Posterior cingulate gyrus (tissue), 11 donors: ENCODE measurements at places on chromosomes 16 and 17.

GRCh38 chr17:20235747-20236146 lies 226.6 kb downstream of the SPECC1 start:
- DNase-seq, result no peak

DNA sequence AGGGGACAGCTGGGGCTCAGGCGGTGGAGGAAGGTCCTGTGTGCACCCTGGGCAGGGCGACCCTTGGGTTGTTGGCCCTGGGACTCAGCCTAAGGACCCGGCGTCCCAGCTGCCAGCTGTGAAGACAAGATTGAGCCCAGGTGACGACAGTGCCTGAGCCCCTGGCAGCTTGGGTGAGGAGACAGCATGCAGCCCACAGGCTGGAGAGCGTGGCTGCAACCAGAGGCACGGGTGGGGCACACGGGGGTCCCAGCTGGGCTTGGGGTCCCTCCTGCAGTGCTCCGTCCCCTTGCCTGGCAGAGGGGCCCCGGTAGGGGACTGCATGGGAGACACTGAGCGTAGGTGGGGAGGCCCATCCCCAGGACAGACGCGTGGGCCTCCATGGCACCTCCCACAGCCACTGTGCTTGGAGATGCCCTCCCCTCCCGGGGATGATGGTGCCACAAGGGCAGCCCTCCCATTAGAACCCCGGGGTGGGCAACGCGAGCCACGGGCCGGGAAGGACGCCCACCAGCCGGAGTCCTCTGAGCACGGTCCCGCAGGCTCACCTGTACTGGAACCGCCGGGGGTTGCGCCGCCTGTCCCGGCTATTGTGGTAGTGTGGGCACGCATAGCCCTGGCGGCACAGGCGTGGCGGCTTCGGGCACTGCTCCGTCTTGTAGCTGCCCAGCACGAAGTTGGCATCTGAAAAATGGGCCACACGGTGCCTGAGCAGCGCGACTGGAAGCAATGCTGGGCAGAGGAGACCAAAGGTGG lies 15.5 kb downstream of the UNKL start:
- DNase-seq, result no peak

- DNase-seq, result no peak
Observed at GRCh38 chr16:68893710-68894705, 50.7 kb downstream of the TANGO6 start.

DNA sequence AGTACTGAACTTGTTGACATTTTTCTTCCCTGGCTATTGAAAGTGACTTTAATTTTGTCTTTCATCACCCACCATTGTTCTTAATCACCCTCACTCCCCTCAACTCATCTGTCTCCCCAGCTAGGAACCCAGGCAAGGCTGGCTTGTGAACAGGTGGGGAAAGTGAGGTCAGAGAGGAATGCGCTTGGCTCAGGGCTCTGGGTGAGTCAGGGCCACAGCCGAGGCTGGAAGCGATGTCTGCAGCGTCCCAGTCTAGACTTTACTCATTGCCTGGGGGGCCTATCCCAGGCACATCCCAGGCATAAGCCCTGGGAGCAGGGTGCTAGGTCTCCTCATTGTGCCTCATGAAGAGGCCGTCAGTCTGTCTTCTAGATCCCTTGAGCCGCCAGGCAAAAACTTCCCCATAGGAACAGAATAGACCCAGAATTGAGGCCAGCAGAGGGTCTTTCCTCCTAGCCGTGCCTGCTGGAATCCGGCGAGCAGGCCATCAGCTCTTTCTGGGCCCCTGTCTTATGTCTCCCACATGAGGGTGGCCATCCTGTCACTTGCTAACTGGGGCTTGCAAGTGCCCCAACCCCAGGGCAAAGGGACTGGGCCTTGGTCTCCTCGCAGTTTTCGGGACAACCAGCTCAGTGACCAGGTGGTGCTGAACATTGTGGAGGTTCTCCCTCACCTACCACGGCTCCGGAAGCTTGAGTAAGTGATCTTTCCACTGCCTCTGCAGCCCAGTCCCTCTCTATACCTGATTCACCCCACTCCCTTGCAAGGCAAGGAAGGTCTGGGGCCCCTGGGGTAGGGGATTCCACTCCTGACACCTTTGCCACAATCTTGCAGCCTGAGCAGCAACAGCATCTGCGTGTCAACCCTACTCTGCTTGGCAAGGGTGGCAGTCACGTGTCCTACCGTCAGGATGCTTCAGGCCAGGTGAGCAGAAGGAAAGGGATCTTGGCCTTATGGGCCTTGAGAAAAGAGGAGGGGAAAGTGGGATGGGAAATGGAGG lies 40.1 kb downstream of the NLRC5 start:
- DNase-seq, result no peak

- no peak for DNase-seq
Observed at GRCh38 chr16:35184356-35184870, 1725.0 kb downstream of the TP53TG3F start.

GRCh38 chr17:50818261-50818660 lies 17.1 kb upstream of the WFIKKN2 start:
- no peak for DNase-seq

GRCh38 chr16:47644661-47645060 lies 183.5 kb downstream of the PHKB start:
- no peak for DNase-seq

DNA sequence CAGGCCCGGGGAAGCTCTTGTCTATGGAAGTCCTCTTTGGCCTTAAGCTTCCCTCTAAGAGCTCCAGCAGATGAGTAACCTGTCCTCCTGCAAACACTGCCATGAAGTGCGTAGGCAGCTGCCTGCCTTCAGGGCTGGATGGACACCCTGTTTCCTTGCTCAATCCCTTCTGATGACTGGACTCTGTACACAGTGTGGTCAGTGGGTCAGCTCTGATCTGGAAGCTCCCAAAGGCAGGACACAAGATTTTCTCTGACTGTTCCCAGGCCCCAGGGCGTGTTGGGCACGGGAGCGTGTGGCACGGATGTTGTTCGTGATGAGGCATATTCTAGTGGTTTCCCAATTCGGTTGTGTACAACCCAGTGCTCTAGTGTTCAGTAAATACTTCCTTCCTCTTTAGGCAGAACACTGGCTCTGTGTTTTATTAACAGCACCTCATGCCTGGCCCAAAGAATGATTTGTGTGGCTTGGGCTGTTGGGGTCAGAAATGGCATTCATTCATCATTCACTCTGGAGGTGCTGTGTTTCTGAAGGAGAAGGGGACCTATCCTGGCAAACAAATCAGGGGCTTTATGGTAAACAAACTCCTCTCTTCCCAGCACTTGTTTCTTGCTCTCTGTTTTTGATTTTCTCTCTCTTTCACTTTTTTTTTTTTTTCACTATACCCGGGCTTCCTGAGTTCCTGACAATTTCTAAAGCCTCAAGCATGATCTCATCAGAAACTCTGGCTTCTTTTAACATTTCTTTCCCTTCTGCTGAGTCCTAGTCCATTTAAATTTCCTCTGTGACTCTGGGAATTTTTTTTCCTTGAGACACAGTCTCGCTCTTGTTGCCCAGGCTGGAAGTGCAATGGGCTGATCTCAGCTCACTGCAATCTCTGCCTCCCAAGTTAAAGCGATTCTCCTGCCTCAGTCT lies 12.0 kb upstream of the RNF157 start:
- DNase-seq, result no peak

GRCh38 chr16:48133455-48134211 lies 22.2 kb downstream of the ABCC12 start:
- no peak for DNase-seq

DNA sequence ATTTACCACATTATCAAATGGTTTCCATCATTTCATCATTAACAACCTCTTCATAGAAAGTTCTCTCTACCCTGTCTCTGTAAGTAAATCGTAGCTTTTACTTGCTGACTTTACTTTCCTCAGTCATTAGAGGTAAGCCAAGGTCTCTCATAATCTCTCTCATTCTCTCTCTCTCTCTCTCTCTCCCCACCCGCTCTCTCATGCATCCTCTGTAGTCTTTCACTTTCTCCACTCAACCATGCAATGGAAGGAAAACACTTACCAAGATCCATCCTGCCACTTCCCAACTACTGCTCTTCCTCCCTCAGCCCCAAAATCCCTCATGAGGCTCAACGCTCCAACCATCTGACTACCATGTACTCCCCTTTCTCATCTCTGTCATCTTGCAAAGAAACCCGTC lies 6.1 kb downstream of the CEP112 start:
- no peak for DNase-seq

DNA sequence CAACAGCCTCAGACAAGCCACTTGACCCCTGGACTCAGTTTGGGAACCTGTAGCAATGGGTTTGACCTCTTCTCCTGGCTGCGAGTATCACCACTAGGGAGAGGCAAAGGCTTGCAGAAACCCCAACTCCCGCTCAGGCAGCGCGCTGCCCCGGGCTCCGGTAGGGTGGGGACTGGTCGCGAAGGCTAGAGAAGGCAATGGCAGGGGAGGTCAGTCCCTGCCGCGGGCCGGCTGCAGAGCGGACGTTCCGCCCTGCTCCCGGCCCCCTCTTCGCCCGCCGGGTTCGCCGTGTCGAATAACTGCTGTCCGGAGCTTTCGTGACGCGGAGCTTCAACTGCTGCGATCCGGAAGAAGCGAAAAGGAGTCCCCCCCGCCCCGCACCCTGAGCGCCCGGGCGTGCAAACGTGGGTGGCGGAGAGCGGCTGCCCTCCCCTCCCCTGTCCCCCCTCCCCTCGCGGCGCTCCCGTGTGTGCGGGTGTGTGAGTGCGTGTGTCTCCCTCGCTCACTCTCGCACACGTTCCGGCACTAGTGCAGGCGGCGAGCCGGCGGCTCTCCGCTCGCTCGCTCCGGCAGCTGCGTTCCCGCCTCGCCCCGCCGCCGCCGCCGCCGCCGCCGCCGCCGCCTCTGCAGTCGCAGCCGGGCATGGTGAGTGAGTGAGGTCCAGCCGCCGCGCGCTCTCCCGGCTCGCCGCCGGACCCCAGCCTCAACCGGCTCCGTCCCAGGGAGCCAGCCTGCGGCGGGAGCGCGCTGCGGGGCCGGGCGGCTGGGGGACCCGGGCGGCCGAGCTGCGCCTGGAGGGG lies 772 bp upstream of the SHISA6 start:
- peak; percentile 80 for DNase-seq

DNA sequence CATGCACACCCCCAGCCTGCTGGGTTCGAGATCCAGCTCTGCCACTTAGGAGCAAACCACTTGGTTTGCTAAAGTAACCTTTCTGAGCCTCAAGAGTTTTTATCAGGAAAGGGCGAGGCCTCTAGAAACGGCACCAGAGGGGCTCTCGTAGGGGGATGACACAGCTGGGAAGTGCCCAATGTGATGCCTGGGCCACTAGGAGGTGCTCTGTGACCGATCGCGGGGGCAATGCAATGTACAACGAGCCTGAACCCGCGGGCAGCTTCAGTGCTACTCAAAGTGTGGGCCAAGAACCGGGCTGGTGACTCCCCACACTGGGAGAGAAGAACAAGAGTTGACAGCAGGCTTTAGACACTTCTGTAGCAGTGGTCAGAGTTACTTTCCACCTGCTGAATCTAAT lies 9.4 kb downstream of the C16orf89 start:
- DNase-seq, result no peak

DNA sequence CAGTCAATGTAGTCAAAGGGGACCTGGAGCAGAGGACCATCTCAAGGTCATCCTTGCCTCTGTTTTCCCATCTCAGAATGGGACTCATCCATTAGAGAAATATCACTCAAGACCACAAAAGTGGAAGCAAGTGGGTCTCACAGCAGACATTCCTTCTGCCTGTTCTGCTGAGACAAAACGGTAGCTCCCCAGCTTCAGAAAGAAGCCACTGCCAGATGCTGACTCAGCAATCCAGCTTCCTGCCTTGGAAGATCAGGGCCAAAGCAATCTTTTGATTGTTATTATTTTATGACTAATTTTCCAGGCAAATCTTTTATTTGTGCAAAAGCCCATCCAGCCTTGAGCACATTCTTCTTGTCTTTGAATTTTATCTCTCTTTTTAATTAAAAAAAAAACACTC lies 86.8 kb downstream of the CCT6B start:
- DNase-seq, result no peak

- no peak for DNase-seq
Observed at GRCh38 chr17:7404737-7405349, 946 bp upstream of the TMEM256 start.

GRCh38 chr17:4913994-4914393 lies 11.1 kb upstream of the CHRNE start:
- DNase-seq, result no peak

DNA sequence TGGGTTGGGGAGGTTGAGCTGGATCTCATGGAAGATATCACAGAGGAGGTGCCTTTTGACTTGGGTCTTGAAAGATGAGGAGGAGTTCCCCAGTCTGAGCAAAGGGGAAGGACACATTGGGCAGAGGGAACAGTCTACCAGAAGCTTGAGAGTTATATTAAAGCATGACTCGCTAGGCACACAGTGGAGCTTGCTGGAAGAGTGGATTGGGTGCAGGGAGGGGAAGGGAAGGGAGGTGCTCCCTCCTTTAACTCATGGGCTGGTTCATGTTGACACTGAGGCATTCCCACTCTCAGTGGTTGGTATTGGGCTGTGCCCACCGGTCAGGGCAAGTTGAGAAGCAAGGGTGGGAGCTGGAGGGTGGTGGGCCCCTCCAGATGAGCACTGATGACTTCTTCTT lies 5.9 kb downstream of the TMEM98 start:
- DNase-seq, result no peak

GRCh38 chr16:10098991-10099390 lies 83.2 kb downstream of the GRIN2A start:
- no peak for DNase-seq

GRCh38 chr16:54152362-54153239 lies 134.0 kb downstream of the IRX3 start:
- no peak for DNase-seq

DNA sequence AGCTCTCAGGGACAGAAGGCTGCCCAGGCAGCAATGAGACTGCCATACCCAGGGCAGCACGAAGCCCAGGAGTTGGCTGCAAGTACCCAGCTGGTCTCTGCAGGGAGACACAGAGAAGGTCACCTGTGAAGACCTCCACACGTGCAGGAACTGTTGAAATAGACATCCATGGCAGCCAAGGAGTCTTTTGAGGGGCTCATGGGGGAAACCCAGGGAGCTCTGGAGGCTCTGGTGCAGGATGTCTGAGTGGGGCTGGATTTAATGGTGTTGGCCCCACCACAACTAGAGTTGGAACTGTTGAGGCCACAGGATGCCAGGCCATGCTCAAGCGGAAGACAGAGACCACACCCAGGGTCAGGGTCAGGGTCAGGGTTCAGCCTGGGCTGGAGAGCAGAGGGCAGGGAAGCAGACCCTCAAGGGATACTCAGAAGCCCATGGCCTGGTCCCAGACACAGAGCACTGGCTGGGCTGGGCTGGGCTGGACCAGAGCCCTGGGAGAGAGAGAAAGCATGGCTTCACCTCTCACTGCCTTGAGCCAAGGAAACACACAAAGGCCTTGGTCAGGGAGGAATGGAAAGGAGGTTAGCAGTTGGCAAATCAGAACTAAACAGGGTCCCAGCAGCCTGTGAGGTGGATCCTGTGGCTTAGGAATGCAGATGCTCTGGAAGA lies 21.4 kb downstream of the PITPNM3 start:
- peak; percentile 55 for DNase-seq

DNA sequence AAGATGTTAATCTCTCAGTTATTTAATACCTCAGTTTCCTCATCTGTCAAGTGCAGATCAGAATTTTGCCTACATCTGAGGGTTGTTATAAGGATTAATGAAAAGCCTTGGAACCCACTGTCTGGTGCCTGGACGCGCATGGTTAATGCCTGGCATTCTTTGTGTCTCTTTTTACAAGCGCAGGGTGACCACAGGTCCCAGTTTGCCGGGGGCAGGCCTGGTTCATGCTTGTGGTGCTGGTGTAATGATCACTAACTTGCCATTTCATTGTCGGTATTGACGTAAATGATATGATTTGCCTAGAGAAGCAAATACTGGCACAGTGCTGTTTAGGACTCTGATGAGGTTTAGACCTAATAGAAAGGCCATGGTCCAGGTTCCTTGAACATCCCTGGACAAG lies 23.1 kb downstream of the MRC2 start:
- DNase-seq, result no peak
